Vein endothelial cell (primary cell): ENCODE measurements at places on chromosomes 12 and 14. TPM values are rescaled to one million over a fixed set of nuclear protein-coding genes. Genes with fewer than 3 reads are reported as not detected.

KRT85 gene
- not detected in 2 replicates for total RNA-seq

POTEM gene
- total RNA-seq, result not detected in 2 replicates

ACVRL1 gene
- 417 and 629 TPM in 2 replicates for total RNA-seq

USP5 gene
- 93.1 and 105 TPM in 2 replicates for total RNA-seq

IFNG-AS1 gene
- not detected in 2 replicates for total RNA-seq

LMNTD1 gene
- 0.29 TPM in 1 of 2 replicates, not detected in the other for total RNA-seq

LBHD2 gene
- total RNA-seq, result not detected in 2 replicates

DNAJC22 gene
- total RNA-seq, result 0.29 and 0.65 TPM in 2 replicates

TBC1D30 gene
- total RNA-seq, result 14.0 and 20.1 TPM in 2 replicates

CELA1 gene
- total RNA-seq, result not detected in 2 replicates

TMEM179 gene
- 0.65 TPM in 1 of 2 replicates, not detected in the other for total RNA-seq

APEX1 gene
- 60.2 and 74.5 TPM in 2 replicates for total RNA-seq

PYGL gene
- total RNA-seq, result 54.5 and 55.3 TPM in 2 replicates

MYBPC1 gene
- not detected in 2 replicates for total RNA-seq

WIF1 gene
- not detected in 2 replicates for total RNA-seq

SYNDIG1L gene
- not detected in 2 replicates for total RNA-seq

CD163 gene
- not detected in 2 replicates for total RNA-seq

LRP1-AS gene
- total RNA-seq, result not detected in 2 replicates

PRPH gene
- not detected in 2 replicates for total RNA-seq

TWF1 gene
- 133 and 146 TPM in 2 replicates for total RNA-seq
